AG04449 (cell line): ENCODE measurements at places on chromosomes 1 and 21.

- DNase-seq = no peak
Observed at GRCh38 chr1:185440877-185441276, 123.8 kb upstream of the IVNS1ABP start.

- no peak for DNase-seq
Observed at GRCh38 chr1:115068826-115069585, 20.3 kb downstream of the TSPAN2 start.

DNA sequence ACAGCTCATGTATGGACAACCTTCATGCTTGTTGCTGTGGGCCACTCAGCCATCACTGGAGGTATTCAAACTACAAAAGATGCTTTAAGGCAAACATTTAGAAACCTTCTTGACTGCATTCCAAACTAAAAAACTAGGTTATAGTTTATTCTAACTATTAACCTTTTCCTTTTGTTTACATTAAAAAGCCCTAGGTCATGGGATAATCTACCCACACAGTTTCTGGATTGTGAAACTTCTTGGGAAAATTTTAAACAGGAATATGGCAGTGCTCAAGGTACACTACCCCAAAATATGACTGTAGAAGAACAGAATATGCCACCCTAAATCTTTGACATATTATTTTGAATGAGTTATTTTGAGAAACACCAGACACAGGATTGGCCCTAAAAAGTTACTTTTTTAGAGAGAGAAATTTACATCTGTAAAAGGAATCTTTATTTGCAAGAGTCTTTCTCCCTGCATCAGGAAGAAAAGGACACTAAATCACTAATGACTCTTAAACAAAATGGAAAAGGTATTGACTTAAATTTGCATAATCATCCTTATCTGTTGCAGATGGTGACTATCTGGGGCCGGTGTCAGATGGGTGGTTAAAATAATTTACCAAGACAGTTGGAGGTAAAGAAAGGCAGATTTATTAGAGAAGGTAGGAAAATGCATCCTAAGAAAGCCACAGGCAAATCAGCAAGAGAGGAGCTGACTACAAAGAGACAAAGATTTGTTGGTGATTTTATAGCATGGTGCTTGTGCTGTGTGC is 25.1 kb upstream of the NUF2 start:
- DNase-seq = no peak

- no peak for DNase-seq
Observed at GRCh38 chr1:173914366-173914871, 2.7 kb downstream of the SERPINC1 start.

GRCh38 chr1:192224396-192224795 is 66.1 kb downstream of the RGS18 start:
- no peak for DNase-seq

GRCh38 chr1:22870201-22870871 is 102.3 kb downstream of the LACTBL1 start:
- DNase-seq = no peak

- DNase-seq = no peak
Observed at GRCh38 chr1:33348194-33348593, 27.3 kb upstream of the A3GALT2 start.

DNA sequence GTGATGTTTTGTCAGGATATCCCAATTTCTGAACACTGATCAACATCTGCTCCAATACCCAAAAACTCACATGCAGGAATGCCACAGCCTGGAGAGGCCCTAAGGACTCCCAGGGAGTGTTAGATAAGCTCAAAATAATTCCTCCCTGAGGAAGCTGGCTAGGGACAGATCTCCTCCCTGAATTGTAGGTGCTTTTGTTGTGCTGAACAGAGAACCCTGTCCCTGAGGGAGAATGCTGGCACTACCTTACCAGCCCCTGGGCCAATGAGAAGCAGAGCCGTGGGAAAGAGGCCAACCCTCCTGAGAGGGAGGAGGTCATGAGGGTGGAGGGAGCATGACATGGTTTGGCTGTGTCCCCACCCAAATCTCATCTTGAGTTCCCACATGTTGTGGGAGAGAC is 73.6 kb upstream of the PTGFRN start:
- DNase-seq = no peak

DNA sequence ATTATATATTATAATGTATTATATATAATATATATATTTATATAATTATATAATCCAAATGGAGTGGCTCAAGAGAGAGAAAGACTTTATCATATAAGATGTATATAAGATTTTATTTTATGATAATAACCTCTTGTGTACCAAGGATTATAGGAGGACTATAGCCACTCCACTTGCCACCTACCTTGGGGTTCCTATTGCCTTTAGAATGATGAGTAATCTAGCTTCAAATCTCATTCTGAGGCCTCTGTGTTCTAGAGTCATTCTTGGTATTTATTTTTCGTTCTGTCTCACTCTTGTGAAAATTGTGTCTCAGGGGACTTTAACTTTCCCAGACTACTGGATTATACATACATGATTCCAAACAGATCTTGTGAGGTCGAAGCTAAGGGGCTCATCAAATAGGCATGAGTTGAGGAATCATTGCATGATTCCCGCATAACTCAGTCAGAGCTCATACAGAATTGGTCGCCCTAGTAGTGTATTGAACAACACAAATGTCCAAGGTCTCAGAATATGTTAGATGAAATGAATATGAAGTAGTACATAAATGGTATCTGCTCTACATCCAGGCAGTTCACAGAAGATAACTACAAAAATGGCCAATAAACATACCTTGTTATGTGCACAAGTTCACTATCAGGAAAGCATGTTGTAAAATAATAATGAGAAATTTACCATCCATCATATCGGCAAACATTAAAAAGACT is 159.5 kb upstream of the RNPC3 start:
- DNase-seq = no peak

DNA sequence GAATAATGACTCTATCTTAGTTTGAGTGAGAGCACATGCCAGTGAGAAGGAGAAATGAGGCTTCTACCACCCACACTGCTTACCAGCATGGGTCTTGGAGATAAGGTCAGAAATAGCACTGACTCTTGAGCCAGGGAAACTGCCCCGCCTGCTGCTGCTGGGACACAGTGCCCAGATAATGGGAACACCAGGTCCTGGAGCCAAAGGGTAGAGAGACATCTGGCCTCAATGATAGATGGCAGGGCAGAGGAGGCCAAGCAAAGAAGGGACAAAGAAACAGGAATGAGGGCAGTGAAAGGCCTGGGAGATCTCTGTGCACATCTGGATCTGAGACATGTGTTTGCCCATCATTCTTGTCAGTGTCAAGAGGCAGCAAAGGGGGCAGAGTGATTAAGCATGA is 97.4 kb downstream of the MIS18A start:
- no peak for DNase-seq

GRCh38 chr1:185474440-185475149 is 157.6 kb upstream of the IVNS1ABP start:
- no peak for DNase-seq

DNA sequence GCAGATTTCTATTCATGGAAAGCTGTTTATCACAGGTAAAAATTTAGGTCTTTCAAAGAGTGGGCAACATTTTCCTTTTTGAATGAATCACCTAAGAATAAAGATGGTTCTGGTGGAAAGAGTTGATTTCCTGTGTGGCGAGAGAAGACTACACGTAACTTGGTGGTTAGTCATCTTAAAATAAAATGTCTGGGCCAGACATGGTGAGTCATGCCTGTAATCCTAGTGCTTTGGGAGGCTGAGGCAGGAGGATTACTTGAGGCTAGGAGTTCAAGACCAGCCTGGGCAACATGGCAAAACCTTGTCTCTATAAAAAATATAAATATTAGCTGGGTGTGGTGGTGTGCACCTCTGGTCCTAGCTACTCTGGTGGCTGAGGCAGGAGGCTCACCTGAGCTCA is 65.7 kb downstream of the DISP1 start:
- no peak for DNase-seq

DNA sequence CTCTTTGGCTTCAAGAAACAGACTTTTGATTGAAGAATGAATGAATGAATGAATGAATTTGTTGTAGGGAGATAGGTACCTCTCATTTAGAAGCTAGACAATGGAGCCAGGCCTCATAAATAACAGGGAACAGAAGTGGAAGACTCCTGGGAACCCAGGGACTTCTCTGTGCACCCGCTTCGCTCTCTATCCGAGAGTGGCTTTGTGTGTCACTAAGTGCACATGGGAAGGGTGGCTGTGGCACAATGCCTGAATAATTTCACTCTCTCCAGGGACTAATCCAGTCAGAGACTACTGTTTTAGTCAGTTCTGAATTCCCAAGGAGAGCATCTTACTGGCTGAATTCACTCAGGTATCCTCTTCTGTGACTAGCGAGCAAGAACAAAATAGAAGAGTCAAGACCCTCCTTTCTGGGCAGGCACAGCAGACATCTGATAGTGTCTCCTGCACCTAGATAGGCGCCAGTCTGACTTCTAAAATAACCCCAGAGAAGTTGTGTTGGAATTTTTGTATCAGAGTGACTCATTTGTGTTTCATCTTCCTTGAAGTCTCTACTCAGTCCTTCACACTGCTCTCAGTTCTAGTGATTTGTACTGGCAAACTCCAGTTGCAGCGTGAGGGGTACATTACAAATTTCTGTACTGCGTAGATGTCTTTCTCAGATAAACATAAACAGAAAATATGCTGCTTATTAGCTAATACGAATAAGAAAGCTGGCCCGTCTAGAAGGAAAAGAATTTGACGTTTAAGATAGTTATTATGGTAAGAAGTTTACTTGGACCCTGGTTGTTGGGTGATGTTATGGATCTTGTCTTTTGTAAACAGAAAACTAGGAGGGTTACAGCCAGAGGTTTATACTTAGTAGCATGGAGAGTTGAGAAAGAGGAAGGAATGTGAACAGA is 34.0 kb downstream of the BACH1 start:
- DNase-seq = no peak

GRCh38 chr1:42264511-42265190 is 70.4 kb downstream of the FOXJ3 start:
- DNase-seq = no peak

DNA sequence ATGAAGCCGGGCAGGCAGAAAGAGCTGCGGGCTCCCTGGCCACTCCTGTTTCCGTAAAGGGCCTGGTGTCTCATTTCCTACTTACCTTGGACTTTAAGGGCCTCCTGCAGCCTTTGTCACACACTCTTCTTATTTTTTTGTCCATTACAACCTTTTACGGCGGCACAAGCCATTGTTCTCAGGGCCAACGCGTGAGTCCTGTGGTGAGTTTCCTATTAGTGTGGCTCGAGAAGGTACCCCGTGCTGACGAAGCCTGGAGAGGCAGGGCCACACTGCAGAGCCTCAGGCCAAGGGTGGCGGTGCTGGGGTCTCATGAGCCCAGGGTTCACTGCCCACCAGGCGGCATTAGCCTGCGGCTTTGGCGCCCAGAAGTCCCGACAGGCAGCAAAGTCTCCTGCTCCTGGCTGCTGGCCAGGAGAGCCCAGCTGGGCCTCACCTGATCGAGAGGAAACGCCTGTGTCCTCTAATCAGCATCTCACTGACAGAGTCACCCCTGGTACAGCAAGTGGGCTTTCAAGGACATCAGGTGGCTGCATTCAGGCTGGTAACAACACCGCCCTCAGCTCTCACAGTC is 62.0 kb downstream of the SIK1 start:
- DNase-seq = no peak

- DNase-seq = no peak
Observed at GRCh38 chr1:50231209-50231608, 122.5 kb downstream of the ELAVL4 start.
